ENCODE measurements at places on chromosomes 4 and X. TPM values are rescaled to one million over a fixed set of nuclear protein-coding genes. Genes with fewer than 3 reads are reported as not detected.

DNA sequence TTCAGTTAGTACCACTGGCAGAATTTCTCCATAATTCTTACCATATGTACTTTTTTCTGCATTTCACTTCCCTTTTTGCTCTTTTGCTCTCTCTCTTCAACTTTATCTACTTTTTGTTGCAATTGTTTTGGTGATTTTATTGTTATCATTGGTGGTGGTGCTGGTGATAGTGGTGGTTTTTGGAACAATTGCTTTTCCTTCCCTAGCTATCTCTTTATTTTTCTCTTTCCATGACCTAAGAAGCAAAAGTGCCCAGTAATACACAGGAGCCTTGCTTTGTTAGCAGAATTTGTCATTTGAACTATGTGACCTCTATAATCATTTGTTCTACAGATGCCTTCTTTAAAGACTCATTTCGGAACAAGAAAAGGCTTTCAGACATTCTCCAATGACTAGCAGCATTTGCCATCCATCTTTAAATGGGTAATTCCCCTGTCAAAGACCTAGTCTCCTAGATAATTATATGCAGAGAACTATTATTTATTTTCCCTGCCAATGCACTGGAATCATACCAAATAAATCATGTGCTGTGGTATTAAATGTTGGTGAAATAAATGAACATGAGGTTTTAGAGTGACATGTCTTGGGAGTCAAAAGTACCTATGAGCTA, 154.5 kb downstream of the GASK1B start:
- H3K36me3 ChIP-seq, result peaks cover 1% of the 10 kb centered on the region
- no peak overlapping the region for H3K4me3 ChIP-seq
- no peaks in the 10 kb centered on the region for H3K27me3 ChIP-seq
- H3K27ac ChIP-seq, result peak overlapping the region; percentile 51
- no peak for DNase-seq

DNA sequence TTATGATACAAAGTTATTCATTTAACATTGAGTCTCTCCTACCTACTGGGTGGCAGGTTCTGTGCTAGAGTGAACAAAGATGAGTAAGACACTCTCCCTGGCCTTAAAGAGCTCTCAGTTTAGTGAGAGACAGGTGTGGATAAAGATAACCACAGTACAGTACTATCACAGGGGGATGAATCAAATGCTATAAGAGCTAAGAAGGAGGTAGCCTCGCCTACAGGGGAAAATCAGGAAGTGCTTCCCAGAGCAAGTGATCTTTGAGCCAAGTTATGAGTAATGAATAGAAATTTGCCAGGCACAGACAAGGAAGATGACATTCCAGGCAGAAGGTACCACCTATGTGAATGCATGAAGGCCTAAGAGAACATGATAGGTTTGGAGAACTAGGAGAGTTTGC, 3.4 kb upstream of the IGBP1 start:
- H3K36me3 ChIP-seq, result no peaks in the 10 kb centered on the region
- H3K27ac ChIP-seq, result no peak overlapping the region
- H3K27me3 ChIP-seq, result no peaks in the 10 kb centered on the region

- H3K4me3 ChIP-seq, result no peak overlapping the region
- no peaks in the 10 kb centered on the region for H3K36me3 ChIP-seq
- H3K4me1 ChIP-seq, result no peaks in the 10 kb centered on the region
- no peak for DNase-seq
- no peak overlapping the region for H3K27ac ChIP-seq
These were observed 48.7 kb upstream of the FGF16 start for GRCh38 chrX:77398330-77398954.

DNA sequence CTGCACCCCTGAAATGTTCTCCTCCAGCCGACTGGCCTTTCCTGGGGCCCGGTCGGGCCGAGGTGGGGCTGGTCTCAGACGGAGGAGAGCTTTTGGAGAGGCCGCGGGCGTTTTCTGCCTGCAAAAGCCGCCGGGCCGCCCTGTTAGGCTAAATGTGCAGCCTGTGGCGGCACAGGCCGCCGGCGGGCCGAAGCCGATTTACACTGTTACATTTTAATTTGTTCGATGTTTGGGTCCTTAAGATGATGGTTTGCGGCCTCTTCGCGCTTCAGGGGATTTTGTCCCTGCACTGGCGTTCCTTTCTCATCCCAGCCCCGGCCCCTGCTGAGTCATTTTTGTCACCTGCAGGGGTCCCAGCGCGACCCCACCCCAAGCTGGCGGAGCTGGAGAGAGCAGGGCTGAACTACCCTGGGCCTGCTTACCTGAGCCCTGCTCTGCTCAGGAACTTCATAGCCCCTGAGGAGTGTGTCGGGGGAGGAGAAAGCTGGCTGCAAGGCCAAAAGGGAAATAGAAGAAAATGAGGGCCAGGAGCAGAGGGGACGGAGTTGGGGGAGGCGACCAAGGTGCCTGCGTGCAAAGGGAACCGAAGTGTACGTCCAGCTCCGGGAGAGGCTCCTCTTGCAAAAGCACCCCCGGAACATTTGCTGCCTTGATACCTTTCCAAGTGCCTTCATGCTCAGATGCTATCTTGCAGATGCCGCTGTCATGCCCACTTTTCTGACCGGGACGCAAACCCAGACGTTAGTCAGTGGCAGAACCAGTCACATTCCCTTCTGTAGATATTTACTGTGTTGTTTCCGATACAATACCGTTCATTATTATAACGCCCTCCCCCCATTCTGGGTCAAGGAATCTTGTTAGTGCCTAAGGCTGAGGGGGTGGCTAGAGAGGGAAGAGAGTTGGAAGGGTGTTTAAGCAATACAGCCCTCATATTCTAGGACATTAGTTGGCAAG, 977 bp upstream of the RBBP7 start:
- peak overlapping the region; percentile 98 for H3K27ac ChIP-seq
- H3K27me3 ChIP-seq, result peaks cover 2% of the 10 kb centered on the region
- peaks cover 3% of the 10 kb centered on the region for H3K36me3 ChIP-seq
- peak; percentile 45 for DNase-seq
- H3K4me1 ChIP-seq, result peaks cover 49% of the 10 kb centered on the region

DCAF4L1 gene
- not detected for total RNA-seq
